Adrenal gland (tissue), 19 donors: ENCODE measurements at places on chromosomes 16 and 17. TPM values are rescaled to one million over a fixed set of nuclear protein-coding genes. Genes with fewer than 3 reads are reported as not detected.

DNA sequence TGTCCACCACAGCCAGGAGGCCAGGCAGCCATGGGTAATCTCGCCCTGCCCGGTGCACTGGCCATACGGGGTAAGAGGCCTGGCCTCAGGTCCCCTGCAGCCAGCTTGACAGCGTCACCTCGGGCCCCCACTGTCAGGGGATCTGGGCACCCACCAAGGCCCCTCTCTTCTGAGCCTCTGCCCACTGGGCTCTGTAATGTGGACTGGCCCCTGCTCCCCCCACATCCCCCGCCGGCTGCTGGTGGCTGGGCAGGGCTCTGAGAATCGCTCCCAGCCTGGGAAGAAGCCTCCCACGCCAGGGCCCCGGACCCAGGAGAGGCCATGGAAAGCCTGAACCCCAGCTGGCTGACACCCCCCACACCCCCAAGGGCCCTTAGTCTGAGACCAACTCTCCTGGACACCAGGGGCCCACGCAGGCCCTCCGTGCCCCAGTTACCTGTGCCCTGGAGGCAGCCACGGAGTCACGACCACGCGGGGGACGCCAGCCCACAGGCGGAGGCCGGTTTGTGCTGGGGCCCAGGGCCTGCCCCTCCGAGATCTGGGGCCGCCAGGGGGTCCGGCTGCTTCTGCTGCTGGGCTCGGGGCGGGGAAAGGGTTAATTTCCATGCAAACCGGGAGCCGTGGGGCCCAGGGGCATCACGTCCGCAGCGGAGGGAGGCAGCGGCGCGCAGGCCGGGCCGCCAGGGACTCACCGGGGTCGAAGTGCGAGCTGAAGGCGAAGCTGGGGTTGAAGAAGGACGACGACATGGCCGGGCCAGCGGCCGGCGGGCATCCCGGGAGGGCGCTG is at the start of gene PVALEF:
PVALEF (plus strand) TSS at position 262 of the 787 bp plus-strand sequence. CDS start 15,720 bp downstream, outside the sequence.
- DNase-seq, result no peak

DNA sequence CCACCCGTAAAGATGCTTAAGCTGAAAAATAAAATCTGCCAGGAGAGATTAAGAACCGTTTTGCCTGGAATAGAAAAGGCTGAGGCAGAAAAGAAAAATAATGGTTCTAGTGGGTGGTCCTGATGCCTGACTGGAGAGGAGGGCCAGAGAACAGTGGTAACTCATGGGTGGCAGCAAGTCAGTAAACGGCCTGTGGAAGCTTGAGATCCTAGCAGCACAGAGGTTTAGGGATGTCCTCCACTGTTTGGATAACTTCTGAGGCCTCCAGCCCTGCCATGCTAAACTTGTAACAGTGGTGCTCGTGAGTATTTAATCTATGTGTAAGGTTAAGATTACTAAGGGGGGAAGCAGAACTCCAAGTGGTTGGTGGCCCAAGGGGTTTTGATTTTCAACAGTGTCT is 21.2 kb upstream of the PHAF1 start:
- no peak for DNase-seq

The TBC1D3C gene
- polyA plus RNA-seq, result 0.07 TPM

The ATP2C2 gene
- polyA plus RNA-seq, result 0.40 TPM
